ENCODE measurements at places on chromosomes 4 and X.

DNA sequence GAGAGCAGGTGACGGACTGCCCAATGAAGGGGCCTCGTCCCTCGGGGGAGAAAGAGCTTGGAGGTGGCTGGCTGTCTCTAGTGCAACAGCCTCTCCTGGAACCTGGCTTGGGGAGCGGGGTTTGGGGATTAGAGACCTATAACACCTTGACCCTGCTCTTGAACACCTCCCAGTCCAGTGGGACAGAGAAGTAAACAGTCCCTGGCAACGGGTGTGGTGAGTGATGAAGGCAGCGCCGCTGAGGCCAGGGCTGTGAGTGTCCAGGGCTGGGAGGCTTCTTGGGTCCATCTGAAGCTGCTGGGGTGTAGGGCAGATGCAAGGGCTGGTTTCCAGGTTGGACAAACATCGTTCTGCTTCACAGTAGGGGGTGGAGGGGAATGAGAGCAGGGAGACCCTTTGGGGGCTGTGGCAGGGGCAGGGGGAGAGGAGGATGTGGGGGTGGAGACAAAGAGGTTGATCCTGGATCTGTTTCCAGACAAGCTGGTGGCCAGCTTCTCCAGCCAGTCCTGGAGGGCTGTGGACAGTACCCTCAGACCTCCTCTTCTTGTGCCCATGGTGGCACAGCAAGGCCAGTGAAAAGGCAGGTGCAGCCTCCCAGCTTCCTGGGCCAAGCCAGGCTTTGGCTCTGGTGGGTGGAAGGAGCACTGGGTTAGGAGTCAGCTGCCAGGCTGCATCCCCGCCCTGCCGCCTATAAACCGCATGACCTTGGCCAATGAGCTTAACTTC, 3.8 kb downstream of the NSG1 start:
- DNase-seq: no peak

GRCh38 chr4:168843635-168844034, 166.4 kb downstream of the CBR4 start:
- no peak for DNase-seq

DNA sequence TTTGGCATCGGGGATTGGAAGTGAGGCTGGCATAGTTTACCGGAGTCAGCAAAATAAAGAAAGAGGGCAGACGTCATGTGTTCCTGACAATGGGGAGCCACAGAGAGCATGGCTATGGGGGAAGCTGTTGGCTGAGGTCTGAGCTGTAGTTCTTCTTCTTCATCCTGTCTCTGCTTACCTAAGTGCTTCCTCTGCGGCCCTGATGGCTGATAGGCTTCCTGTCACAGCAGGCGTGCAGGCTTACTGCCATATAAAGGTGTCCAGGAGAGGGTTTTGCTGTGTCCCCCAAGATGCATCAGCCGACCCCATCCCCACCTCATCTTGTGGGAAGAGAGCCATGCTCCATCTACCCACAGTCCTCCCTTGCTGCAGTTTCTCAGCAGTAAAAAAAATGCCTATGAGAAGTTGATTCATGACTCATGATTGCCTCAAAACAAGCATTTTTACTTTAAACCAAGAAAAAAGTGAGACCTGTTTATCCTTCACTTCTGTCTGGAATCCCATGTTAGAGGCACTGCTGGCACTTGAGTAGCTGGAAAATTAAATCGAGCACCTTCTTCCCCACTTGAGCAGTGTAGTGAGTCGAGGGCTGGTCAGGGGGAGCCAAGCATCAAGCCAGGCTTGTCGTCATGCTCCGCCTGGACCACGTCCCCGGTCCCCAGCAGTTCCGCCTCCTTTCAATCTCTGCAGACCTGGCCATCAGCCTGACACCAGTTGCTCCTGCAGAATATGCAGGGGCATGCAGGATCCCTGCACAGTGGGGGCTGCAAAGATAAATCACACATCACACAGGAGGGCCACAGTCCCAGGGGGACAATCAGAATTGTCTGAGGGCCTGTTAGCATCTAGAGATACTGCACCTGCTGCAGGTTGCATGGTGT, 237.8 kb downstream of the EVC2 start:
- no peak for DNase-seq

DNA sequence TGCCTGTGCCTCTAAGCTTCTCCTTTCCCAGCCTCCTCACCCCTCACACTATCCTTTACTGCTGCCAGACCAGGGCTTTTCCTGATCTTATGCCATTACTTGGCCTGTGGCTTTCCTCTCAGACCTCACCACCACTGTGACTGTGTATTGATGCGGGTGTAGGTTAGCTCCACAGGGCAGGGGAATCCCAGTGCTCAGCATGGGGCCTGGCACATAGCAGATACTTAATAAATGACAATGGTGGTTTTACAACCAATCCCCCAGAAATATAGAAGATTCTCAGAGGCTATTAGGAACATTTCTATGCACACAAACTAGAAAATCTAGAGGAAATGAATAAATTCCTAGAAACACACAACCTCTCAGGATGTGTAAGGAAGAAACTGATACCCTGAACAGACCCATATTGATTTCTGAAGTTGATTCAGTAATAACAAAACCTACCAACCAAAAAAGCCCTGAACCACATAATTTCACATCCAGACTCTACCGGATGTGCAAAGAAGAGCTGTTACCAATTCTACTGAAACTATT, 129.6 kb upstream of the QRFPR start:
- no peak for DNase-seq

Data from activated CD4-positive, CD25-positive, alpha-beta regulatory T cell treated with anti-CD3 and anti-CD28 coated beads, Interleukin-2, amount 50 U/mL, for 16 hours (primary cell).